ENCODE measurements at places on chromosomes 7 and 10.

- DNase-seq: no peak
Measured at GRCh38 chr7:55641273-55641691, 69.0 kb upstream of the VOPP1 start.

DNA sequence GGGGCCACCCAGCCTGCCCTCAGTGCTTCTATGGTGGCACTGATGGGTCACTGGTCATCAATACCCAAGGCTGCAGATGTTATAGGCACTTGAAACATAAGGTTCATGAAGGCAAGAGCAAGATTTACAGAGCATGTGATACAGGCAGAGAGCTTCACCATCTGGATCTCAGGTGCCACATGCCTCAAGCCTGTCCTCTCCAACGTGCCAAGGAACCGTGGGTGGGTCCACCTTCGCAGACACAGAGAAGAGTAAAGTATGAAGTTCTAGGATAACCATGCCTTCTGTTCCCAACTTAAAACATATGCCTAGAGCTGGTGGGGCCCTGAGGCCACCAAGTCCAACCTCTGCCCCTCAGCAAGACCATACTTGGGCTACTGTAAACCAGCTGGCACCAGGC is 26.7 kb upstream of the CDH23 start:
- DNase-seq: no peak

- DNase-seq: no peak
Measured at GRCh38 chr7:159025161-159025779, 119.4 kb downstream of the VIPR2 start.

GRCh38 chr7:106273009-106273668 is 11.6 kb downstream of the NAMPT start:
- no peak for DNase-seq

- DNase-seq: no peak
Measured at GRCh38 chr7:2008936-2009540, 223.7 kb downstream of the MAD1L1 start.

All from stimulated activated CD8-positive, alpha-beta memory T cell treated with anti-CD3 and anti-CD28 coated beads, Interleukin-4, amount 100 ng/mL, for 1 hour (primary cell).